ENCODE measurements at places on chromosomes 1 and 21.

DNA sequence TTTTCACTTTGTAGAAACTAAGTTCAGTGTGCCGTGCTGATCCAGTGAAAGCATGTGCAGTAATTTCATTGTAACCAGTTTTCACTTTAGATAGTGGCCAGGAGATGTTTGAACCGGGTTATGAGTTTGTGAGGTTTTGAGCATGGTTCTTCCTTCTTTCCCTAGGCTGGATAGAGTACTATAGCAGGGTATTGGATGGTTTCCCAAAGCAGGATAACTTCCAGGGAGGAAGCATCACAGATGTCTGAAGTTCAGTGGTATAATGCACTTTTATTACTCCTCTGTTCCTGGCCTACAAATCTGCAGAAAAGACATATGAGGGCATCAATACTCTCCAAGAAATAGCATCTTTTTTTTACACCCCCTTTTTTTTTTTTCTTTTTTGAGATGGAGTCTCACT, 823.1 kb downstream of the USP25 start:
- DNase-seq, result no peak

DNA sequence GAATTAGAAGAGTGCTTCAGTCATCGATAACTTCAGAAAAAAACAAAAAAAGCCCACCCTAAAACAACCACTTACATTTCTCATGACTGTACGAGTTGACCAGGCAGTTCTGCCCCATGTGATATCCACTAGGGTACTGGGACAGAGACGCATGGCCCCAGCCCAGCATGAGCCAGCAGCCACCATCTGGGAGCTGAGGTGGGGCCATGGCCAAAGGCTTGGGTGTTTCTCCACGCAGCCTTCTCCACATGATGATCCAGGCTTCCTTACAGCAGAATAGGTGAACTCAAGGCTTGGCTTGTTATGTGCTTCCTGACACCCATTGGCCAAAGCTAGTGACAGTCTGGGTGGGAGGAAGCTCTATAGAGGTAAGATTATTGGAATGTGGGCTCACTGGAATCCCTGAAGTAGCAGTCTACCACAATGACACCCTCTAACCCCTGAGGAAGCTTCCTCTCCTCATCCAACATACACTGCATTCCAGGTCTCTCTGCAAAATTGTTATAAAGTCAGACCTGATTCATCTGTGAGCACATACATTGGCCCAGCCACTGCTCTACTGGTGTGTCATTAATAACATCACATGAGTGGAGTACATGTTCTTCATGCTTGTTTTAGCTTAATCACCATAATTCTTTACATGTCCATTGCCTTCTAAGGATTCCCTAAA, 66.3 kb upstream of the NTPCR start:
- no peak for DNase-seq

DNA sequence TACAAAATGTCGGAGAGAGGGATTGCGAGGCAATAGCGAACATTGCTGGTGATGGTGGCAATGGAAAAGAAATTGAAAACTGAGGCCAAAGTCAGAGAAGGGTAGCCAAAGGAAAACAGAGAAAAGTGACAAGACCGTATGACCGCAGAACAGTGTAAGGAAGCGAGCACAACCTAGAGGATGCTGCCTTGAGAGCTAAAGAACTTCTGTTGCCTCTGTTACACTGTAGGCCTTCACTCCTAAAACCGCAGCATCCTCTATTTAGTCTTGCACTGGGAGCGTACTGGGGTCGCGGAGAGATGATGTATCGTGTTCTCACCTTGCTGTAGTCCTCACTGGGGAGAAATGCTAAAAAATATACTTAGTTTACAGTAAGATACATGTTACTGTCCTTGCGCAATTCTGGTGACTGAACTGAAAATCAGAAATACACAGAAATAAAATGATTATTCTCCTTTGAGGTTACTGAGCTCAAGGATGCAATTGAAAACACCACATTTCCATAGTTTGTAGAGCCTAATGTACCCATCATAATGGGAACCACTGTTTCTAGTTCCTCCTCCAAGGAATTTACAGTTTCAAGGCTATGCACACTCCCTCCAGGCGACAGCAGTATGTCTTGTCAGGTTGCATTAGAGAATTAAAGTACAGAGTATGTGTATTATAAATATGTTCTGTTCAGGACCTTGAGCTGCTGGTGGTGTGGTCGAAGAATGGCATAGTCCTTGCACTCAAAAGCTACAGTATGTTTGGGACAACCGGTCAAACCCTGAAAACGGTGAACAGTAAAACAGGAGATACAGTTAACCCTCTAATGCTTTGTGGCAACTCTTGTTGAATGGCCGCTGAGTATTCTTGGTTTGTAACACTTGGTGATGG, 1.3 kb downstream of the NEK7 start:
- DNase-seq, result peak; percentile 65

- DNase-seq, result no peak
These were observed 14.4 kb downstream of the MAP3K7CL start for GRCh38 chr21:29144736-29145353.

DNA sequence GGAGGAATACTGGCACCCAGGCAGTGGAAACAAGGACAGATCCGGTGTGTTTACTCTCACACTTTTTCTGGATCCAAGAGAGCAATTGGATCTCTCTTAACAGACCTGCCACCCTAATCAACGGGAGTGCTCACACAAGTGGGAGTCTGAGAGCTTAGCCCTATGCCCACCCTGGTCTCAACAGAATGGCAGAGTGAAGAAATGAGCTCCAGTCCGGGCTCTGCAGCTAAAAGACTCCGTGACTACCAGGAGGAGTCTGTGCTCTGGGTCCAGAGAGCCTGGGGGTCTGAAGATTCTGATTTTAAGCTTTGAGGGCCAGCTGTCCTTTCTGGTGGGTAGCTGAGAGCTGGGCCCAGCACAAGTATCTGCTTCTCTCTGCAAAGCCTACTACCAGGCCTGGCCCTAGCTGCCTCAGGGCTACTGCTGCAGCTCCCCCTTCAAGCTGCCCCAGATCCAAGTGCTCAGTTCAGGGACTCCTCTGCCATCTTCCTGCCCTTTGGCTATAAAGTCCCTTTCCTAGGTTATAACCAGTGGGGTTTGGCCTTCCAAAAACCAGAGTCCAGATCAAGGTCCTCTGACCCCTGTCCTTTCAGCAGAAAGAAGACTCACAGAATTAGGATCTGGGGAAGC, 3.9 kb downstream of the S100A9 start:
- no peak for DNase-seq

DNA sequence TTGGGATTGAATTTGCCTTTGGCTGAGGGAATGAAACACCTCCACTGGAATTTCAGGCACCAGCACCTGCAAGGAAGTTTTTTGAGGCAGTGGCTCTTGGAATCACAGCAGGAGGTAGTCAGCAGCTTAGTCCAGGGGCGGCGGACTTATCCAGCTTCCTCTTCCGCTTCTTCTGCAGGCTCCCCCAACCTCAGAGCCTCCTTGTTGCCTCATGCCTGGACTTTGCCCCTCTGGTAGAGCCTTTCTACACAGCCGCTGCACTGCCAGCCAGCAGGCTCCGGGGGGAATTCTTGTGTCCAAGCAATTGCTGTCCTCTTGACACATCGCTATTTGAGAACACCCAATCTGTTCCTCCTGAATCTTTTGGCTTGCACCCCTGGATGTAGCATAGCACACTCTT, 4.4 kb upstream of the RHEX start:
- DNase-seq, result no peak

DNA sequence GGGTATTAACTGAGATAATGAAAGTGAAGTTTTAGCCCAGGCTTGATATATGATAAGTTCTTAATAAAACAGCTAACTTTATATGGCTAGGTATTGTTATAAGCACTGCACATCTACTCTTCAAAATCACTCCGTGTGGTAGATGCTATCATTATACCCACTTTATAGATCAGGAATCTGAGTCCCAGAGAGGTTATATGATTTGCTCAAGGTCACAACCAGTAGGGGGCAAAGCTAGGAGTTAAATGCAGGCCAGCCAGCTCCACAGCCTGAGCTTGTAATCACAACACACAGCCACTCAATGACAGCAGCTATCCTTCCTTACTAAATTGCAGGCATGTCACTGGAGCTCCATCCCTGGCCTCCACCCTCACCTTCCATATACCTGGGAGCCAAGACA, 115.8 kb downstream of the CAPN8 start:
- no peak for DNase-seq

GRCh38 chr1:201641524-201642253, 102.8 kb downstream of the NAV1 start:
- no peak for DNase-seq

DNA sequence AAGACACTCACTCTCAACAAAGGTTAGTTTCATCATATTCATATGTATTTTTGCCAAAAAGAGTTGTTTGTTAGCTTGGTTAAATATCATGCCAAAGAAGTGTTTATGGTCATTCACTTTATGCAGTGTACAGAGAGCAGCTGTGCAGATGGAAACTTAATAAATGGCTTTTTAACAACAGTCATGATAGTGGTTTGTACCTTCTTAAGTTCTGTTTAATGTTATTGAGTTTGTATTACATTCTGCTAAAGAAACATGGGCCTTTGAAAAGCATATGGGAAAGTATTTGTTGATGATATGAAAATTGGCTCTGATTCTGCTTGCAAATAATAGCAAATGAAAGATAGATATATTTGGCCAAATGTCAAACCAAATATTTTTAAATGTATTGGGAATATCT, 607.3 kb downstream of the NCAM2 start:
- no peak for DNase-seq

DNA sequence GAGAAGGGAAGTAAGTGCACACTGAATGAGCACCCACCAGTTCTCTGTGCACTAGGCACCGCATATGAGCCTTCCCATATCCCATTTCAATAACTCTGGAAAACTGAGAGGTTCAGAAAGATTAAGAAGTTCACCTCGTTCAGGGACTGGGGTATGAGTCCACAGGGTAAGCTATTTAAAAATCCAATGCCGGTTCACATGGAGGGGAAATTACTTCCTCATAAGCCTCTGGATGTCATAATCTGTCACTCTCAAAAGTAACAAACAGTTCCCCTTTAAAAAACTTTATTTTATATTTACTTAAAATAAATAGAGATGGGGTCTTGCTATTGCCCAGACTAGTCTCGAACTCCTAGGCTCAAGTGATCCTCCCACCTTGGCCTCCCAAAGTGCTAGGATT, 1.9 kb downstream of the OR2B11 start:
- no peak for DNase-seq

- DNase-seq, result no peak
These were observed 203.2 kb upstream of the USP24 start for GRCh38 chr1:55418208-55419000.

DNA sequence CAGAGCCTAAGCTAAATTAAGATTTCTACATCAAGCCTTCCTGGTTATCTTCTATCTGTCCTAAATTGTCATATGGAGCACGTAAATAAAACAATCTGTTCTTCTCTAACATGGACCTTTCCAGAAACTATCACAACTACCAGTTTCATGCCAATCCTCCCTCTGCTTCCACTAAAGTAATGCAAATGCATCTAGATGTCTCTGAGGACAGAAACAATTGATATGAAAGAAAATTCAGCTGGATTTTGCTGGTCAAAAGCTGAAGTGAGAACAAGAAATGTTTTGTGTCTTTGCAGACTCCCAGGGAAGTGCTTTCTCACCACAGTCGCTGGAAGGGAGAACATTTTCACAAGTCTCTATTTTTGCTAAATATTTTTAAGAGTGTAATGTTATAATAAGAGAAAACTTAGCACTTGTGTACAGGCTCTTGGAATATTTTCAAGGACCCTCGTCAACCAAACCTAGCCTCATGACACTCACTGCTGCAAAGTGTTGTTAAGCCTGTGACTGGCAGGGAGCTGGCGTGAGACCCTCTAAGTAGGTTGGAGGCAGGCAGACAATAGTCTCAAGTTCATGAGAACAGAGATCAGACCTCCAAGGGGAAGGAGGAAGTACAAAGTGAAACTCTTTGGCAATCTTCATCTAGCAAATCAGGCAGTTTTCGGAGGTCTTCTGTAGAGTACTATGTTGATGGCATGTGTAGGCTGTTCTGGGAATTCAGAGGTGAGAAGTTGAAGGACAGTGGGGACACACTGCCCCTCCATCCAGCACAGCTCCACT, 38.8 kb downstream of the DNASE2B start:
- DNase-seq, result no peak

DNA sequence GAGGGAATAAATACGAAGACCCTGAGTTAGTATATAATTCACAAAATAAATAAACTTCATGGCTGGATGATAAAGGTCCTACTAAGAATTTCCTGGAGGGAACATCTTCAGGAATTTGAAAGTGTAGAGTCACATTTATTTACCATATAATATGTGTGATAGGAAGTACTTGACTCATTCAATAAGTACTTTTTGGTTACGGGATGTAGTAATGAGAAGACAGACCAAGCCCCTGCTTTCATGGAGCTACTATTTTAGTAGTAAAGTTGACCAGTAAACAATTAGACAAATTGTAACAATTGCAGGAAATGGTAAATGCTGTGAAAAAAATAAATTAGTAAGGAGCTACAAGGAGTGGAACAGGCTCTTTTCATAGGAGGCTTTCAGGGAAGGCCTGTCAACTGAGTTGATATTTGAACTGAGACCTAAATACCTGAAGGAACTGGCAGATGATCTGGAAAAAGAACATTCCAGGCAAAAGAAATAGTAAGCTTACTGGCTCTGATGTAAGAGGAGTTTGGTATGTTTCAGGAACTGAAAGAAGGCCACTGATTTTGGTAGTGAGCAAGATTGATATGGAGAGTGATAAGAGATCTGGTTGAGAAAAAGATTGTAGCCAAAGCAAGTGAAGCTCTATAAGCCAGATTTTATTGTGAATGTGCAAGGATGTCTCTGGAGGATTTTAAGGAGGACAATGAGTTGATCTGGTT, 36.2 kb downstream of the CAMSAP2 start:
- no peak for DNase-seq

DNA sequence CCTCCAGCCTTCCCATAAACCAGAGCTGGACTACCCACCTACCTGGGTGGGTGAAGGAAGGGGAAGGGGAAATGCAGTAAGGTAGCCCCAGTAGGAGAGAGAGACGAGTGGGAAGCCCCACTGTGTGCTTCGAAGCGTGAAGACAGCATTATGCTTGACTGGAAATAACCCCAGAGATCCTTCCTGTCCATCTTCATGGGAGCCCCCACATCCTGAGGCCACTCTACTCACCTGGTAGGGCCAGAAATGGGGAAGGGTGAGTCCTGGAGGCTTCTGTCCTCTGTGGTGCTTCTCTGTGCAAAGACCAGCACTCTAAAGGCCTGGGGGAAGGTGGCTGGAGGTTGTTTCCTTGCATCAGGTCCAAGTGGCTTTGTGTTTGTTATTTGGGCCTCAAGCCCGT, 10.0 kb upstream of the RASSF5 start:
- DNase-seq, result no peak

DNA sequence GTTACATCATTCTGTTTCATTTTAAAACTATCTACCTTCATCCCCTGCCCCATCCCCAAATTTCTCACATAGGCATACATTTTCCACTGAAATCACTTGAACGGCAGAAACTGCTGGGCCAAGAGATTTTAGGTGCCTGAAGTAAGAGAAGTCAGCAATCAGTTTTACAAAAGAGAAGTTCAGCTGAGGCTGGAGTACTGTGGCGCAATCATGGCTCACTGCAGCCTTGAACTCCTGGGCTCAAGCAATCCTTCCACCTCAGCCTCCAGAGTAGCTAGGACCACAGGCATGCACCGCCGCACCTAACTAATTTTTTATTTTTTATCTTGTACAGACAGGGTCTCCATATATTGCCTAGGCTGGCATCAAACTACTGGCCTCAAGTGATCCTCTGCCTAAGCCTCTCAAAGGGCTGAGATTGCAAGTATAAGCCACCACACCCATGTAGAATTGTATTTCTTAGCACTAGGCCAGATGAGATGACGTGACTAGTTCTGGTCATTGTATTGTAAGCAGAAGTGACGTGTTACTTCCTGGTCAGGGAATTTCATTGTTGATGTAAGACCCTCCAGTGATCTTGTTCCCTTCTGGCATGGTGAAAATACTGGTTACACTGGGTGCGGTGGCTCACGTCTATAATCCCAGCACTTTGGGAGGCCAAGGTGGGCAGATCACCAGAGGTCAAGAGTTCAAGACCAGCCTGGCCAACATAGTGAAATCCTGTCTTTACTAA, 7.1 kb downstream of the BECN2 start:
- DNase-seq, result no peak

Data from hippocampal formation (tissue), 2 donors.